Left colon (tissue), 2 donors: ENCODE measurements at places on chromosomes 2 and 18. TPM values are rescaled to one million over a fixed set of nuclear protein-coding genes. Genes with fewer than 3 reads are reported as not detected.

DNA sequence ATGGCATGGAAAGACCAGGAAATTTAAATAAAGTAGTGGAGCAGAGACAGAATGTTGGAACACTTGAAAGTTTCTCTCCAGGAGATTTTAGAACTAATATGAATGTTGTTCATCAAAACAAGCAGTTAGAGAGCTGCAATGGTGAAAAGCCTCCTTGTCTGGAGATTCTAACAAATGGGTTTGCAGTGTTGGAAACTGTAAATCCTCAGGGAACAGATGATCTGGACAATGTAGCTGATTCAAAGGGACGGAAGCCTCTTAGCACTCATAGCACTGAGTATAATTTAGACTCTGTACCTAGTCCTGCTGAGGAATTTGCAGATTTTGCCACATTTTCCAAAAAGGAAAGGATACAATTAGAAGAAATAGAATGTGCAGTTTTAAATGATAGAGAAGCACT lies 27.7 kb downstream of the AFTPH start:
- DNase-seq = no peak

GRCh38 chr2:36147670-36148390 lies 207.7 kb upstream of the CRIM1 start:
- no peak for DNase-seq

DNA sequence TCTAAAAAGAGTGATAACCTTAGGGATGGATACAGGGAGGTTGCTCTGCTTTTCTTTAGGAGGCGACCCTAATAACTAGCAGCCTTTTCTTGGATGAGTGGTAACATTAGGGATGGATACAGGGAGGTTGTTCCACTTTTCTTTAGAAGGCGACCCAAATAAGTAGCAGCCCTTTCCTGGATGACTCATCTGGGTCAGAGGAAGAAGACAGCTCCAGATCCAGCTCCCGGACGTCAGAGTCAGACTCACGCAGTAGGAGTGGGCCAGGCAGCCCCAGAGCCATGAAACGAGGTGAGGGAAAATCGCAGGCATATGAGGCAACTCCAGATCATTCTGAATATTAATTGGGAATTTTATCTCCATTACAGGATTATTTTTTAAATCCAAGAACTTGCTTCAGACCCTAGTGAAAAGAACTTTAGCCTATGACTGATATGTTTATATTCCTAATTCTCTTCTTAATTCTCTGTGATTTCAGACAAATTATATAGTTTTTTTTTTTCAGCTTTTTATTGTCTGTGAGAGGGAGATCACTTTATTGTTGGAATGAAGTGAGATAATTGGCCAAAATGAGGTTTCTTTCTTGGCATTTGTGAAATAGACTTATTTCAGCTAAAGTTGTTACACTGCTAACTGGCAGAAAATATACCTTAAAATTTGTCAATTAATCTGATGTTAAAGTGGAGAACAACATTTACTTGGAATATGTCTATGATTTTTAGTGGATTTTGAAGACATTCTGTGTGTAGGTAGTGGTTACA lies 31.2 kb upstream of the C1GALT1C1L start:
- peak; percentile 39 for DNase-seq

GRCh38 chr2:72115110-72116080 lies 32.3 kb downstream of the CYP26B1 start:
- DNase-seq = no peak

DNA sequence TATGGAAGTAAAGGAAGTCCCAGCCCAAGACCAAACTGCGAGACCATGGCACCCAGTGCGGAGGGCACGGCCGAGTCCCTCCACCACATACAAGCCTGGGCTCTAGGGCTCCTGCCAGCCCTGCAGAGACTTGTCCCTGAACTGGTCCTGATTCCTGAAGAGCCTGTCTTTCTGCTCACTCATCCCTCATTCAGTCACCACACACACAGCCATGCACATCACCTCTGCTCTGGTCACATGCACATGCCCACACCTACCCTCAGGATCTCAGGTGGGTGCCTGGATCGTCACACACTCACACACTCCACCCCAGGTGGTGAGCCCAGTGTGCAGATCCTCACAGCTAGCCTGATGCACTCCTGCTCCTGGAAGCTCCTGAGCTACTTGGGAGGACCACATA lies 71.4 kb upstream of the LAPTM4A start:
- no peak for DNase-seq

GRCh38 chr2:74653589-74653984 lies 460 bp upstream of the SEMA4F start:
- no peak for DNase-seq

GRCh38 chr18:9861933-9862332 lies 23.8 kb upstream of the TXNDC2 start:
- DNase-seq = no peak

DNA sequence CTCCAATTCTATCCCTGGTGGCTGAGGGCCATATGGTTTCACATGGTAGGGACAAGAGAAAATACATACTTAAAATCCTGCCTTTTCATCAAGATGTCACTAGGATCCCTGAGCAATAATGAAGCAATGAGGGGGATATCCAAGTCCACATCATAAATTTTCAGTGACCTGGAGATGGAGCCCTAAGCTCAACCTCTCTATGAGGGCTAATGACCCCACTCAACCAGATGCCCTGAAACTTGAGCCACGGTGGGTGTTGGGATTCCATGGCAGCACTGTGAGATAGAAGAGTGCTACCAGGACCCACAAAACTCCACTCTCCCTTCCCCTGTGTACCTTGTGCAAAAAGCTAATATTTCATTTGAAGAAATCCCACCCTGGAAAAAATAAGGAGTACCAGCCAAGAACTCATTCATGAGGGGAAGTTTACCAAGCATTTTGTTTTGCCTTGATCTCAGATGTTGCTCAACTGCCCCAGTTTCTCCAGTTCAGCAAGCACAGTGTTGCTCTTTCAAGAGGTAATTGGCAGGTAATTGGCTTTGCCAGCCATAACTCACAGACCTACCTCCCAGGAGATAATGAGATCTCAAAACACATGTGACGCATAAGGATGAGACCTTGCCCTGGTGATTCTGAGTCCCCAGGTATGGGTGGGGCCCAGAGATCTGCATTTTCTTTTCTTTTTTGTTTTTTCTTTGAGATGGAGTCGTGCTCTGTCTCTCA lies 51.0 kb upstream of the TTC39C start:
- no peak for DNase-seq

DNA sequence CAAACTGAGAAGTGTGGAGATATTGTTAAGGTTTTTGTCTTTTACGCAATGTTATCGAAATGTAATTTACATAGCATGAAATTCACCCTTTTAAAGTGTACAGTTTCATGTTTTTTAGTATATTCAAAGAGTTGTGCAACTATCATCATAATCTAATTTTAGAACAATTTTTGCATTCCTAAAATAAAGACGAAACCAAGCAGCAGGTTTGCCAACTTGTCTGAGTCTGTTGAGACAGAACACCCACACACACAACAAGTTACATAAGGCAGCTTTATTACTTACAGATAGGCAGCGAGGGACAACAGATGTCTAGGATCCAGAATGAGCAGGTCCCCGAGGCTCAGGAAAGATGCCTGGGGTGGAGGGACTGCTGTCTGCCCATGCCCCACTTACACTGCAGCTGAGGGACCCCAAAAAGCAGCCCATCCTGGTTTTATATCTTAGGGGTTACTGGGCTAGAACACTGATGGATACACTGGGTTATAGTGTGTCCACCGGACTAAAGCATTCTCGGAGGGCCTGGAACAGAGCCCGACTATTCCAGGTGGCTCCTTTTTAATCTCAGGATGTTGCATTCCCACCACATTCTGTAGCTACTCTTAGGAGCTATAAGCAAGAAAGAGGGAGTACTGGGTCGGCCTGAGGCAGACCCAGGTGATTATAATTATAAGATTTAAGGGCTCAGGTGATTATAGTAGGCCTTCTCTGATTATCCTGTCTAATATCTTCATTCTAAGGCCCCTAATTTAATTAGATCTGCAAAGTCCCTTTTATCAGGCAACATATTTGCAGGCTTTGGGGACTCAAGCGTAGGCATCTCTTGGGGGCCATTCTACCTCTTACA lies 150.2 kb upstream of the DOK6 start:
- no peak for DNase-seq

DNA sequence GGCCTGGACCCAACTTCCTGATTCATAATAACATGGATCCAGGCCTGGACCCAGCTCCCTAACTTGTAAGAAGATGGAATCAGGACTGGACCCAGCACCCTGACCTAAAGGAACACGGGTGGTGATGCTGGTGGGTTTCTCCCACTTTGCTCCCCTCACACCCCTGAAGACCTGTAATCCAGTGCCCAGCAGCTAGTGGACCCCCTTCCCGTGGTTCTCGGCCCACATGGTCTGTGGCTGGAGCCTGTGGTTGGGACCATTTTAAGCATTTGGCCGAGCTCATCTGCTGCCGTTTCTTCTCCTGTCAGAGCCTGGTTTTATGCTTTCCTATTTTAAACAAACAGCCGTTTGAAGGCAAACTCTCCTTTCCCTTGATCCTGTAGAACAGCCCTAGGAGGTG lies 232.8 kb downstream of the EIPR1 start:
- no peak for DNase-seq

ADD2 gene
- 0.21 TPM for total RNA-seq

APLF gene
- 3.4 TPM for total RNA-seq
